ENCODE measurements at places on chromosomes 16 and 17.

DNA sequence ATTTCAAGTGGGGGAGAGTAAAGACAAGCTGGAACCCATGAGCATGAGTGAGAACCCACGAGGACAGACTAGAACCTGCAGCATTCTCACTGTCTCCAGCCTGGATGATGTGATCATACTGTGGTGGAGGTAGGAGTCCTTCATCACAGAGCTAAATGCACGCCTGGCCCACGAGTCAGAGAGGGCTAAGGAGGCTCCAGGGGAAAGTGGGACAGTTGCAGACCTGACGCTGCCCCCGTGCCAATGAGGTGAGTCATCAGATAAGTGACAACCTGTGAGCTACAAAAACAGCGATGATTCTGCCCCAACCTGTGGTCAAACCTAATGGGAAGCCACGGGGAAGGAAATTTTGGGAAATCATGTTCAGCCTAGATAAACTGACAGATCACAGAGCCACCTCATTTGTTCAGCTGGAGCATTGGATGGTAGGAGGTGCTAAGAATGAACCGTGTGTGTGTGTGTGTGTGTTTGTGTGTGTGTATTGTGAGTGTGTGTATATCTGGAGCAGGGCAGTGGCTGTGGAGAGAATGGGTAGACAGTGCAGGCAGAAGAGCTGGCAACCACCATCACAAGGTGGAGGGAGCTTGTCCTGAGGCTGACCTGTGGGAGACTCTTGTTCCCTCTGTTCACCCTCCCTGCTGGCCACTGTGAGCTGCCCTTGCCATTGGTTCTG lies 131.8 kb downstream of the UTP18 start:
- no peak for DNase-seq

DNA sequence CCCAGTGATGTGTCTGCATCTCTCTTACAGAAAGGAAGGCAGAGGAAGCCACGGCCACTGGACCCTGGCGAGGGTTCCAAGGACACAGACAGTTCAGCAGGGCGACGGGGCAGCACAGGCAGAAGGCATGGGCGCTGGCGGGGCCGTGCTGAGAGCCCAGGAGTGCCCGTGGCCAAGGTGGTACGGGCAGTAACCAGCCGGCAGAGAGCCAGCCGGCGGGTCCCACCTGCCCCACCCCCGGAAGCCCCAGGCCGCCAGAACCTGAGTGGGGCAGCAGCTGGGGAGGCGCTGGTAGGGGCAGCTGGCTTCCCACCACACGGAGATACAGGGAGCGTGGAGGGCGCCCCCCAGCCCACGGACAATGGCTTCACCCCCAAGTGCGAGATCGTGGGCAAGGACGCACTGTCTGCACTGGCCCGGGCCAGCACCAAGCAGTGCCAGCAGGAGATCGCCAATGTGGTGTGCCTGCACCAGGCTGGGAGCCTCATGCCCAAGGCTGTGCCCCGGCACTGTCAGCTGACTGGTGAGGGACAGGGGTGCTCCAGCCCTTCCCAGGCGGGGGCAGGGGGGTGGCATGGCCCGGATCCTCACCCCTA lies 7.8 kb downstream of the XYLT2 start:
- DNase-seq, result no peak

DNA sequence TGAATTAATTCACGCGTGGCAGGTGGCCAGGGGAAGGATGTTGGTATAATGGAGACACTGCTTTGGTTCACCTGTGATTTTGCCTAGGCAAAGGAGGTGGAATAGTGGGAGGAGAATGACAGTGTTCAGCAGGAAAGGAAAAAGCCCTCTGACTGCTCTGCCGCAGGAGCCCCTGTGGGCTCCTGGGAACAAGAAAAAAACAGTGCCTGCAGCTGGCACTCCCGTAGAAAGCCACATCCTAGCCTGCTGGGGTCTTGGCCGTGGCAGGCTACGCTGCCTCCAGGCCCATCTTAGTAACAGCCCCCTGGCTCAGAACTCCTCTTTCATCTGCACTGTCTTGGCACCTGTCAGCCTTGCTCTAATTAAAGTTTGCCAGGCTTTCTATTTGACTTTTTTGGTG lies 20.6 kb downstream of the ADORA2B start:
- no peak for DNase-seq

- DNase-seq, result no peak
Observed at GRCh38 chr16:30523768-30524574, 2.4 kb downstream of the ZNF768 start.

DNA sequence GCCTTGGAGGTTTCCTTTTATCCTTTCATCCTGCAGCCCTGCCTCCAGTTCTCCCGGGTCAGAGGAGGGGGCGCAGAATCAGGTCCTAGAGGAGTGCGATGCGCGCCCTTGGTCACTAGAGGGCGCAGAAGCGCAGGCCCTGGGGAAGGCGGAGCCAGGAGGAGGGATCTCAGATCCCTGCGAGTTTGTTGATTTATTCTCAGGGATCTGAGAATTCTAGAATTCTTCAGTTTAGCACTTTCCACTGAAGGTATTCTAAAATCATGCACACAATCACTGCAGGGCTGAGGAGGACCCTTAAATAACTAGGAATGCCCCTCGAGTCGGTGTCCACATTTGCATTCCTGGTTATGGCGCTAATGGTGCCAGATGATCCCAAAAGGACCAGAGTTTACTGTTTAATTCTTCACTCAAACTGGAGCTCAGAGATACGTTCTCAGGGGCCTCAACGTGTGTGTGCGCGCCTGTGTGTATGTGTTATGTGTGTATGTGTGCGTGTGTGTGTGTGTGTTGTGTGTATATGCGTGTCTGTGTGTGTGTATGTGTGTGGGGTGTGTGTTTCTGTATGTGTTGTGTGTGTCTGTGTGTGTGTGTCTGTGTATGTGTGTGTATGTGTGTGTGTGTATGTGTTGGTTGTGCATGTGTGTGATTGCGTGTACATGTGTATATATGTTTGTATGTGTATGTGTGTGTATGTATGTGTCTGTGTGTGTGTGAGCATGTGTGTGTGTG lies 6.9 kb upstream of the ELAC2 start:
- DNase-seq, result no peak

GRCh38 chr16:16108759-16109158 lies 114.5 kb downstream of the ABCC6 start:
- DNase-seq, result no peak

DNA sequence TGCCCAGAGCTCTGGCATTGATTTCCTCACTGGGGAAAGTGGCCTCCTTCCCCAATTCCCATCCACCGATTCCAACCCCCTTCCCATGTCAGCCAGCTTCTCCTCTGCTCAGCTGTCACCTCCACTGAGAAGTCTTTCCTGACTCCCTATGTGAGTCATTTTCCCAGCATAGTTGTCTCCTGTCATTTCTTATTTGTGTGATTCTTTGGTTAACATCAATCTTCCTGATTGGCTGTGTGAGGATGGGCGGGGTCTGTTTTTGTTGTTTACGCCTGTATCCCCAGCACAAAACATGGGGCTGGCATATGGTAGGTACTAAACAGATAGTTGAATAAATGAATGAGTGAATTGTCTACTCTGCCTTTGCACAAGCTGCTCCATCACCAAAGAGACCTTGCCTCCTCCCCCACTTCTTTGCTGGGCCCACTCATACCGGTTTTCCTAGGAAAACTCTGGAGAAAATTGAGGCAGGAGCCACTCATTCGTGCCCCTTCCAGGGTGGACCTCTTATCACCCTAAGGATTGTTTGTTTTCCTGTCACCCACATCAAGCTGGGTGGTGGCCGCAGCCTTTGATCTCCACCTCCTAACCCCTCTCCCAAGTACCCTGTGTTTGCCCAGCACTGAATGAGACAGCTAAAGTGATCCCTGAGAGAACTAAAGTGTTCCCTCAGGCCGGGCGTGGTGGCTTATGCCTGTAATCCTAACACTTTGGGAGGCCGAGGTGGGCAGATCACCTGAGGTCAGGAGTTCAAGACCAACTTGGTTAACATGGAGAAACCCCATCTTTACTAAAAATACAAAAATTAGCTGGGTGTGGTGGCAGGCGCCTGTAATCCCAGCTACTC lies 1.2 kb upstream of the GRB7 start:
- no peak for DNase-seq

- DNase-seq, result no peak
Observed at GRCh38 chr17:17298108-17298507, 5.1 kb upstream of the NT5M start.

GRCh38 chr16:84091460-84091859 lies 25.3 kb downstream of the MBTPS1 start:
- no peak for DNase-seq

- no peak for DNase-seq
Observed at GRCh38 chr16:47815655-47816054, 340.1 kb downstream of the ABCC12 start.
